ENCODE measurements at places on chromosomes 4 and X.

GRCh38 chr4:100165809-100166208, 24.5 kb downstream of the DDIT4L start:
- no peak for DNase-seq

DNA sequence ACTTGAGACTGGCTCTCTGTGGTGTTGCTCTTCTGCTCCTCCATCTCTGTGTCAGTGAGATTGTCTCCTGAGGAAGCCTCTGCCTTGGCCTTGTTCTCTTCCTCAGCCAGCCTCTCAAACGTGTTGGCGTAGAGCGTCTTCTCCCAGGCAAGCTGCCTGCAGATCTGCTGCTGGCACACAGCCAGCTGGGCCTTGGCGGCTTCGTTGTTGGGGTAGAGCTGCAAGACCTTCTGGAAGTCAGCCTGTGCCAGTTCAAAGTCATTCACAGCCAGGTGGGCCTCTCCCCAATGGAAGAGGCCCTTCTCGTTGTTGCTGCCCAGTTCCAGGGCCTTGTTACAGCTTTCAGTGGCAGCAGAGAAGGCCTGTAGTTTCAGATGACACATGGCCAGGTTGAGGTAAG, 159.1 kb downstream of the NDST3 start:
- no peak for DNase-seq

DNA sequence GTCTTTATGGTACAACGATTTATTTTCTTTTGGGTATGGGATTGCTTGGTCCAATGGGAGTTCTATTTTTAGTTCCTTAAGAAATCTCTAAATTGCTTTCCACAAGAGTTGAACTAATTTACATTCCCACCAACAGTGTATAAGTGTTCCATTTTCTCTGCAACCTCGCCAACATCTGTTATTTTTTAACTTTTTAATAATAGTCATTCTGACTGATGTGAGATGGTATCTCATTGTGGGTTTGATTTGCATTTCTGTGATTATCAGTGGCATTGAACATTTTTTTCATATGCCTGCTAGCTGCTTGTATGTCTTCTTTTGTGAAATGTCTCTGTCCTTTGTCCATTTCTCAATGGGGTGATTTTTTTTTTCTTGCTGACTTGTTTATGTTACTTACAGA, 42.8 kb downstream of the UCHL1 start:
- DNase-seq = no peak

GRCh38 chr4:38957893-38958292, 74.3 kb downstream of the TMEM156 start:
- DNase-seq = no peak

DNA sequence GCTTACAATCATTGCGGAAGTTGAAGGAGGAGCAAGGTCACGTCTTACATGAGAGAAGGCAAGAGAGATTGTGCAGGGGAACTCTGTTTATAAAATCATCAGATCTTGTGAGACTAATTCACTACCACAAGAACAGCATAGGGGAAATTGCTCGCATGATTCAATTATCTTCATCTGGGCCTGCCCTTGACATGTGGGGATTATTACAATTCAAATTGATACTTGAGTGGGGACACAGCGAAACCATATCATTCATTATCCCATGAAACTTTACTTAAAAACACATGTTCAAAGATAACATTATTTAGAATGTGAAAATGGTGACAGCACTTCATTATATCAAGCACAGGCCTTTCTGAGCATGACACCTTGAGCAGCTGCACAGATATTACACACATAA, 1087.8 kb downstream of the C4orf33 start:
- DNase-seq = no peak

GRCh38 chrX:44651358-44651757, 108.7 kb upstream of the FUNDC1 start:
- DNase-seq = no peak

DNA sequence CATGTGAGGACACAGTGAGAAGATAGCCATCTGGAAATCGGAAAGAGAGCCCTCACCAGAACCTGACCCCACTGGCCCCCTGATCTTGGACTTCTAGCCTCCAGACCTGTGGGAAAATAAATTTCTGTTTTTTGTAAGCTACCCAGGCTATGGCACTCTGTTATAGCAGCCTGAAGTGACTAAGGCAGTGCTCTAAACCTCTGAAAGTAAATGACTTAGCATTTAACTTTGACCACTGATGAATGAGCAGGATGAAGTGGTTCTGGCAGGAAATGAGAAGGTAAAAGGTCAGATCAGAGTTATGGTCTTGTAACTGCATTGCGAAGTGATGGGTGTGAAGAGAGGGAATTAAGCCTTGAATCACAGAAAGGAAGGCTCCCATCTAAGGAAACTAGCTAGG, 17.0 kb downstream of the GPAT3 start:
- DNase-seq = no peak

- no peak for DNase-seq
Observed at GRCh38 chr4:77007358-77008230, 58.0 kb downstream of the SEPTIN11 start.

- no peak for DNase-seq
Observed at GRCh38 chr4:68963374-68963773, 11.8 kb upstream of the UGT2A3 start.

DNA sequence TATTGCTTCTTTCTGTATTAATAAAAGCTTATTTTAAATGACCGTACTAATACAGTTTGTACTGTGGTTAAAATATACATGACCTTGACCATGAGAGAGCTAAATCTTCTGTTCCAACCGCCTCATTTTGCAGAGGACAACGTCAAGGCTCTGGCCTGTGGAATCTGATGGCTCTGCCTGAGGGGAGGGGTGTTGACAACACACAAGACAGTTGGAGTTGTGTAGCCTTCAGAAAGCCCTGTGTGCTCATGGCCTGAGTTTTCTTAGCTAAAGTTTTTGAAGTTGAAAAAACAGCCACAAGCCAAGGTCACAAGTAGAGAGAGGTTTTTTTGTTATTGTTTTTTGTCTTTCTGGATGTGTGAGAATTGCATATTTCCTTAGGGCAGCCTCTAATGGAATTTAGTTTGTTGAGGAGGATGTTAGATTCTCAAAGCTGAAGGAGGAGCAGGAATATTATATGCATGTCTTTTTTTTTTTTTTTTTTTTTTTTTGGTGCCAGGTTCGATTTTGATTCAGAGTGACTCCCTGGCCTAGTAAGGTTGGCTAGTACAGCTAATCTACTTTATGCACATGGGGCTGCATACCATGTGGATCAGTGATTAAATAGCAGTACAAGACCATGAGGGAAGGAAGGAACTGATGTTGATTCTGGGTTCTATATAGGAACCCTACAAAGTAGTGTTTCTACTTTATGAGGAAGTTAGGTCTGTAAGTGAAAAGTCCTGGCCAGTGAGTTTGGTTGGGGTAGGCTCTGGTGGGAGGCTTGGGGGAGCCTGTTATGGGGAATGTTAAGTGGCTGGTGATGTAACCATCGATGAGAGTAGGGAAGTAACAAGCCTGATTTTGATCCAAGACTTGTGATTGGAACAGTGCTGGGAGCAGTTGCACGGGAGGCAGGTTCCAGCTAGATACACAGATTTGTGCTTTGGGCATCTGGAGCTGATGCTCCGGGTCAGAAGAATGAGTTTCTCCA, 20.3 kb downstream of the SMS start:
- DNase-seq = no peak

- no peak for DNase-seq
Observed at GRCh38 chr4:48739560-48740019, 40.5 kb downstream of the FRYL start.

DNA sequence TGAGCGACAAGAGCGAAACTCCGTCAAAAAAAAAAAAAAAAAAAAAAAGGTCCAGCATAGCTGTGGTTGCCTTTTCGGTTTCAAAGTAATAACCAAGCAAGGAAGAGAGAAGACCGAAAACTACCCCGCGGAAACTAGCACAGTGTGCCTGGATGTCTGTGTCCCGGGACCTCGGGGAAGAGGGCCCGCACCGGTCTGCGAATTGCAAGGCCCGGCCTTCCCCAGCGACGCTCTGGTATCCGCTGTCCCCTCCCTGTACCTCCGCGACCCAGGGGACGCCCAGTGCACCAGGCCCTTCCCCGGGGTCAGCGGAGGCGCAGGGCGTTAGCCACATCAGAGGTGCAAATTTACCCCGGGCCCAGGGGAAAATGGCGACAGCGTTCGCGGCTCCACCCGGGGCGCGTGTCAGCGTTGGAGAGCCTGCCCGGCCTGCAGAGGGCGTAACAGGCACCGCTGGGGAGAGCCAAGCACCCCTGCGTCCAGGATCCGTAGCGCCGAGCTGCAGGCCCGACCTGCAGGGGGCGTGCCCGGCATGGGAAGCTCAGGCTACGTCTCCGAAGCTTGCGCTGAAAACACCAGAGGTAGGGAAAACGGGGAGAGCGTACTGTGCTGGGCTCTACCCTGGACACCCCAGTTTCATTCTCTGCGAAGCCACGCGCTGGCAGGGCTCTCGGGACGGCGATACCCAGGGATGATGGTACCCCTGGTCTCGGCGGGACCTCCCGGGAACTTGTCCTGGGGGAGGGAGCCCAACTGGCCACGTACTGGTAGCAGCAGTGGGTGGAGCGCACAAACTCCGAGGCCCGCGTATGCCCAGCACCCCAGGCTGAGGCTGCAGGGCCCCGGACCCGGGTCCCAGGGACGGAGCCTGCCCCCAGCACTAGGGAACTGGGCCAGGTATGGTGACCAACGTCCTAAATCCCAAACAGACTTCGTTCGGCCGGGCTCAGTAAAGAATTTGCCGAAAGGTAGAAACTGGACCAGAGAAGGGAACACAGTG, 16.2 kb downstream of the NKX6-1 start:
- peak; percentile 32 for DNase-seq

DNA sequence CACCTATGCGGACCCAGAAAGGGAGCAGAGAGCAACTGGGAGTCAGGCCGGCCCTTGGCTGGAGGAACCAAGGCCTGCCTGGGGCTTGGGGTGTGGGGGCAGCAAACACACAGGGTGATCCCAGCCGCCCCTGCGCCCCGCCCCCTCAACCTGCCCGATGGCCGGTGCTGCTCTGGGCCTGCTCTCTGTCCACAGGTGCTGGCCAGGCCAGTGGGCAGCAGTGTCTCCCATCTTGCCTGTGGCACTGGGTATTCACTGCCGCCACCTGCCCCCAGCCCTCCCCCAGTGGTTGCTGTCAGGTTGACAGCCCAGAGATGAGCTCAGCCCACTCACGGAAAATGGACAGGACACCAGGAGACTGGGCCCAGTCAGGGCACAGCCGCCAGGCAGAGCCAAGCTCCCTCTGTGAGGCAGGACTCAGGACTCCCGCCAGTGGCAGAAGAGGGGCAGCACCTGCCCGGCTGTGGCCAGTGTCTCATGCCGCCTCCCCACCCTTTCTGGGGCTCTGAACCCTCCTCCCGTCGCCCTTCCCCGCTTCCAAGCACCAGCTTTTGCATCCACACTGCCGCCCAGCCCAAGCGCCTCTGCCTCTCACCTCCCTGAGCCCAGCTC, 4.7 kb downstream of the NKX1-1 start:
- peak; percentile 29 for DNase-seq

- DNase-seq = no peak
Observed at GRCh38 chrX:53268173-53268572, 13.2 kb downstream of the IQSEC2 start.

DNA sequence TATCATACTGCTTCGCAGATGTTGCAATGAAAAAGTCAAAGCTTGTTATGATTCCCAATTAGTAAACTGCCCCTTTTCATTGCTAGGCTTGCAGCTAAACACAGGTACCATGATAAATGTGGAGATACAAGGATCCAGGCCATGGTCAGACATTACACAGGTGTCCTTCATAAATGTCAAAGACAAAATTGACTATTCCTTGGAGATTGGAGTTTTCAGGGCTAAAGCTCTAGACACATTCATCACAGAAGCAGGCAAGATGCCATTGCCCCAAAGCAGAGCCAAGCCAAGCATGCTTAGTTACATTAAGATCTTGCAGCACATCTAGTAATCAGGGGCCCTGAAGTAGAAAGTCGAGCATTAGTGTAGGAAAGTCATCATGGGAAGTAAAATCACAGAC, 111.3 kb upstream of the INTU start:
- DNase-seq = no peak
